ENCODE measurements at places on chromosomes 7 and 10. TPM values are rescaled to one million over a fixed set of nuclear protein-coding genes. Genes with fewer than 3 reads are reported as not detected.

FAM25A gene
- not detected for polyA plus RNA-seq

C10orf143 gene
- 0.32 TPM for polyA plus RNA-seq

MTERF1 gene
- 27.1 TPM for polyA plus RNA-seq

BAZ1B gene
- polyA plus RNA-seq = 8.4 TPM

ZNF365 gene
- 21.0 TPM for polyA plus RNA-seq

SH2B2 gene
- not detected for polyA plus RNA-seq

OPN1SW gene
- 0.97 TPM for polyA plus RNA-seq

GPER1 gene
- not detected for polyA plus RNA-seq

NAPEPLD gene
- polyA plus RNA-seq = 38.2 TPM

SMKR1 gene
- 4.8 TPM for polyA plus RNA-seq

SPDYE9 gene
- 1.4 TPM for polyA plus RNA-seq

TRPV5 gene
- not detected for polyA plus RNA-seq

IFIT2 gene
- 1.8 TPM for polyA plus RNA-seq

C10orf53 gene
- polyA plus RNA-seq = 5.7 TPM

GATA3 gene
- polyA plus RNA-seq = not detected

BLNK gene
- 0.70 TPM for polyA plus RNA-seq

FGF8 gene
- polyA plus RNA-seq = not detected

PDK4 gene
- polyA plus RNA-seq = 1.4 TPM

BAMBI gene
- polyA plus RNA-seq = 114 TPM

WDR11 gene
- 23.5 TPM for polyA plus RNA-seq

ADCY1 gene
- 17.6 TPM for polyA plus RNA-seq

NPTX2 gene
- 15.1 TPM for polyA plus RNA-seq

CHAT gene
- not detected for polyA plus RNA-seq

LOXL4 gene
- not detected for polyA plus RNA-seq

LIPM gene
- not detected for polyA plus RNA-seq

EXOSC1 gene
- polyA plus RNA-seq = 70.6 TPM

ANXA8L1 gene
- polyA plus RNA-seq = not detected

ELN gene
- not detected for polyA plus RNA-seq

NUDT5 gene
- 77.6 TPM for polyA plus RNA-seq

PLXNA4 gene
- 4.0 TPM for polyA plus RNA-seq

LEP gene
- not detected for polyA plus RNA-seq

IFIT1B gene
- polyA plus RNA-seq = not detected

AKR1D1 gene
- polyA plus RNA-seq = not detected

SFTPD gene
- 2.0 TPM for polyA plus RNA-seq

KLHL7 gene
- 170 TPM for polyA plus RNA-seq

PDE6C gene
- polyA plus RNA-seq = 0.09 TPM

KIN gene
- 24.3 TPM for polyA plus RNA-seq

VKORC1L1 gene
- 18.9 TPM for polyA plus RNA-seq

LIPN gene
- polyA plus RNA-seq = not detected

COL26A1 gene
- polyA plus RNA-seq = 1.7 TPM

THSD7A gene
- 40.7 TPM for polyA plus RNA-seq

ATP6V0A4 gene
- polyA plus RNA-seq = not detected

FAM149B1 gene
- 8.5 TPM for polyA plus RNA-seq

SPDYE17 gene
- polyA plus RNA-seq = not detected

MGMT gene
- polyA plus RNA-seq = 20.5 TPM

TEX47 gene
- not detected for polyA plus RNA-seq

INSYN2A gene
- 0.60 TPM for polyA plus RNA-seq

AGR2 gene
- polyA plus RNA-seq = not detected

PRSS2 gene
- polyA plus RNA-seq = not detected

NUTM2A gene
- polyA plus RNA-seq = not detected

RET gene
- 28.6 TPM for polyA plus RNA-seq

All from Purkinje cell (primary cell).